Activated CD8-positive, alpha-beta memory T cell treated with anti-CD3 and anti-CD28 coated beads, Interleukin-2, amount 50 U/mL, for 48 hours (primary cell): ENCODE measurements at places on chromosomes 3 and 15.

GRCh38 chr15:79736435-79737000 is 160.3 kb downstream of the MTHFS start:
- no peak for DNase-seq

DNA sequence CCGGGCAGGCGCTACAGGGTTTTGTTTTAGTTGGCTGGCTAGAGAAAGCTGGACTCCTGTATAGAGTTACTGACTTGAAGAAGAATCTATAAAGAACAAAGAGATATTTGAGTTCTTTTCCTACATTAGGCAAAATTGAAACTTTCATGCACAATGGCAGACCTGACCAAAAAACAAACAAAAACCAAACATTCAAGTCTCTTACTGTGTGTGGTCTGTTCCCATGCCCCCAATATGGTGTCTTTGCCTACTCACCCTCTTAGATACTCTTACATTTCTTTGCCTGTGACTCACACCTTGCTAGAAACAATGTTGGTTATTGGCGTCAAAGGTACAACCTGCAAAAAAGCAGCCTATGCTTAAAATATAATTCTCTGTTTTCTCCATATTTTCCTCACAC is 109.5 kb upstream of the TMC3 start:
- DNase-seq = no peak

DNA sequence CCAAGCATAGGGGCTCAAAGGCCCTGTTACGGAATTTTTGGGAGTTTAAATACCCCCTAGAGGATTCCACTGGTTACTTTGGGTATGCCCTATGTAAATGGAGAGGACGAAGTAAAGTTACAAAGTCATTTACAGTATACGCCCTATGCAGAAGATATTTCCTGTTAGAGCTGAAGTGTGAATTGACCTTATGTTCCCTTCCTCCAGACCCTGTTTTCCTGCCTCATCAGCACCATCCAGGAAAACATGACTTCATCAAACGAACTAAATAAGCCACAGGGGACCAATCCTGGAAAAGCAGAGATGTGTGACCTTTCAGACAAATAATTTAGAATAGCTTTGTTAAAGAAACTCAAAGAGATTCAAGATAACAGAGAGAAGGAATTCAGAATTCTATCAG is 177.4 kb downstream of the SQOR start:
- no peak for DNase-seq

DNA sequence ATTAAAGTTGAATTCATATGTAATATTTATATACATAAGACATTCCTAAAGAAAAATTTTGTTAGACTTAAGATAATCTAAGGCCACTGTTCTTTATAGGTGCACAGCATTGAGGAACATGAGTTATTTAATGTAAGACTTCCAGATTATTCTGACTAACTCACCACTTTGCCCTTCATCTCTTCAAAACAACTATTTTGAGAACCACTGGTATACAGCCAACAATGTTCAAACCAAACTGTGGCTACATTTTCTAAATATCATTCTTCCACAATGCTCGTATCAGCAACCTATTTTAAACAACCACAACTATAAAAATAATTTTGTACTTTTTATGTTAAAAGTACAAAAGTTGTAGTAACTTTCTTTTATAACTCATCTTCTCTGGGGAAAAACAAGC is 199.8 kb upstream of the ALCAM start:
- no peak for DNase-seq

DNA sequence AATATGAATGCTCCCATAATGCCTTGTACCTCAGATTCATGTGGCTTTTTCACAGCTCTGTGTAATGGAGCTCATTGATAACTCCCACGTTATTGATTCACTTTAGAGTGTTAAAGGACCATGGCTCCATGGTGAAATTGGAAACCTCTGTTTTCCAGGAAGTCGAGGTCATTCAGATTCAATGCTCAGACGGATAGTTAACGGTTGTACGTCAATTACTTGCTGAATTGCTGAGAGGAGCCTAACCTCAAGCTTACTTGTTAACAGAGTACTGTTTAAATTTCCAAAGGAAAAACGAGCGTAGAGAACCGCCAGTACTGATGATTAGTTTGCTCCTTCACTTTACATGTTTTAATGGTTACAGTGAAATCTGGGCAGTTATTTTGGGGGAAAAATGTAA is 11.1 kb downstream of the ABHD17C start:
- no peak for DNase-seq

DNA sequence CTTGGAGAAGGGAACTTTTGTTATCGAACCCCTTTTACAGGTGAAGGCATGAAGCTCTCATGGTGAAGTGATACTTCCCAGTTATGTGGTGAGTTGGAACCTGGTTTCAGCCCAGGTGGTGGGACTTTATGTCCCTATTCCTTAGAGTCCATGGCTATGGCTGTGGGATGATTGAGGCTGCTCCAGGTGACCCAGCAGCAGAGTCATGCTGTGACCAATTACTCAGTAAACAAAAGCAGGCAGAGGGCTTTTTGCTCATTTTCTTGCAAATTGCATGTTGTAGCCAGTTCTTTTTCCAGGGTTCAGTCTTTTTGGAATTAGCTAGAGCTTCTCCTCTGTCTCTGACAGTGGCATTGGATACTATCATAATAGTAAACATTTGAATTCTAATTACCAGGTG is 70.7 kb downstream of the CACNA2D3 start:
- DNase-seq = no peak

DNA sequence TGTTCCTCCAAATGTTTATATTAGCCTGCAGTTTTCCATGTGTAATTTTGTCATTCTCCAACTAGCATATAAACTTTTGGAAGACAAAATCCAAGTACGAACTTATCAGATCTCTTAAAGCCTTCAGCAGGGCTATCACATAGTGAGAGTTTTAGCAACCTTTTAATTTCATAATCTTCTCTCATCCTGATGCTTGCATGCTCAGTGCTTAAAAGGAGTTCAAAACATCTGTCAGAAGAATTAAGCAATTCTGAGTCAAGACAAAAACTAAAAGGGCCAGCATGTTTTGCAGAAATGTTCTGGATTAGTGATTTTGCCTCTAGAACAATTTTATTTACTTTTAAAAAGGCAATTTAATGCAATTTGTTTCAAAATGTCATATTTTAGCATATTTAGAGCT is 73.4 kb upstream of the SLC2A2 start:
- DNase-seq = no peak

DNA sequence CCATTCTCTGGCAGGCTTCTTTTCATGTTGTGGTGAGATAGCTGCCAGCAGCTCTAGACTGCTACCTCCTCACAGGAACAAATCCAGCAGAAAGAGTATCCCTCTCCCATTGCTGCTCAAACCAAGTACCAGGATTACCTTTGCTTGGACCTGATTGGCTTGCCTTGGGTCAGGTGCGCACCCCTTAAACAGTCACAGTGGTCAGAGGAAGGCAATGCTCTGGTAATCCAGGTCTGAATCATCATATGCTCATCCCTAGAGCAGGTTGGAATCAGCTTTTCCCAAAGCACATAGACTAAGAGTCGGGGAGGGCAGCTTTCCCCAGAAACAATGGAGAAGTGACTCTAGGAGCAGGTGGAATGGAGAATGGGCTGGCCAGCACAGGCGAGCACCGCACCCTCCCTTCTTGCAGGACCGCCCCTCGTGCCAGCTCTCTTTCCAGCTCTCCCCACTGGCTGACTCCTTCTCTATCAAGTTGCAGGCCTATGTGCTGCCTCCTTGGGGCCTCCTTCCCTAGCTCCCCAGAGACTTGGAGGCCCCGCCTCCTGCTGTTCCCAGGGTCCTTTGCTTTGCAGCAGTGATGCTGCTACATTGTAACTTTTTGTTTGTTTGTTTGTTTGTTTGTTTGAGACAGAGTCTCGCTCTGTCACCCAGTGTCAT is 29.9 kb upstream of the ADPGK start:
- no peak for DNase-seq

- peak; percentile 75 for DNase-seq
Observed at GRCh38 chr15:98648654-98649471, 524 bp downstream of the IGF1R start.

DNA sequence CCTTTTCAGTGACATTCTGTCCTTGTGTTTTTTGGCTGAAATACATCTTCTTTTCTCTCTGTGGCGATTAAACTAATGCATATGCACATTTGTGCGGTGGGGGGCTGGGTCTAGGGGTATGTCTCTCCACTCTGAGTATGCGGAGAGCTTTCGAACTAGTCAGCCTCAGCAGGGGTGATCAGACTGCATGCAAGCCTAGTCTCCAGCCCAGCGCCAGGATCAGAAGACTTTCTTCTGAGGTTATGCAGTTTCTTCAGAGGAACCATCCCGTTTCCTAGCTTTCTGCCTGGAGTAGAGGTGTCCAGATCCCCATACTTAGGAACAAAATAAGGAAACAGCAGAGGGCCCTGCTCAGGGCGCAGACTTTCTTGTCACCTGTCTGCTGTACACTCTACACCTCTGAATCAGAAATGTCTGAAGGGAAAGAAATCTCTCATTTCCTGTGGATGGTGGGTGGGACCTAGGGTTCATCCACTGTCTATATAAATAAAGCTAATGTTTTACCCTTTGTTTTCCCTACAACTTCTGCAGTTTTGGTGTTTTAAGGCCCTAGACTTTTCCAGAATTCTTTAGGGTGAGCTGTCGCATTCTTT is 230.4 kb downstream of the ABHD5 start:
- no peak for DNase-seq

GRCh38 chr3:38203690-38204089 is 38.4 kb downstream of the OXSR1 start:
- no peak for DNase-seq

DNA sequence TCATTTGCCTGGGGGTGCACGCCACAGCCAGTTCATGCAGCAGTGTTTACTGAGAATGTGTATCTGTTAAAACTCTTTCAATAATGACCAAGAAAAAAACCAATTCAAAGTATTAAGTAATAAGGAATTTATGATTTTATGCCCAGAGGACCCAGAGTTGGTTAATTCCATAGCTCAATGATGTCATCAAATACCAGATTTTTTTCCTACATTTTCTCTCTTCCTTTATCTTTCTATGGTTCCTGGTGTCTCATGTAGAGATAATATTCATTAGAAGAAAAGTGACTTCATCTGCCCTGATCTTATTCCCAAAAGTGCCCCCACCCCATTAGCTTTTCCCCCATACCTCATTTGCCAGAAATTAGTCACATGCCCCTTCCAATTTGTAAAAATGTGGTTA is 44.6 kb upstream of the LMCD1 start:
- DNase-seq = no peak

GRCh38 chr15:24916305-24917009 is 38.3 kb upstream of the SNRPN start:
- no peak for DNase-seq

DNA sequence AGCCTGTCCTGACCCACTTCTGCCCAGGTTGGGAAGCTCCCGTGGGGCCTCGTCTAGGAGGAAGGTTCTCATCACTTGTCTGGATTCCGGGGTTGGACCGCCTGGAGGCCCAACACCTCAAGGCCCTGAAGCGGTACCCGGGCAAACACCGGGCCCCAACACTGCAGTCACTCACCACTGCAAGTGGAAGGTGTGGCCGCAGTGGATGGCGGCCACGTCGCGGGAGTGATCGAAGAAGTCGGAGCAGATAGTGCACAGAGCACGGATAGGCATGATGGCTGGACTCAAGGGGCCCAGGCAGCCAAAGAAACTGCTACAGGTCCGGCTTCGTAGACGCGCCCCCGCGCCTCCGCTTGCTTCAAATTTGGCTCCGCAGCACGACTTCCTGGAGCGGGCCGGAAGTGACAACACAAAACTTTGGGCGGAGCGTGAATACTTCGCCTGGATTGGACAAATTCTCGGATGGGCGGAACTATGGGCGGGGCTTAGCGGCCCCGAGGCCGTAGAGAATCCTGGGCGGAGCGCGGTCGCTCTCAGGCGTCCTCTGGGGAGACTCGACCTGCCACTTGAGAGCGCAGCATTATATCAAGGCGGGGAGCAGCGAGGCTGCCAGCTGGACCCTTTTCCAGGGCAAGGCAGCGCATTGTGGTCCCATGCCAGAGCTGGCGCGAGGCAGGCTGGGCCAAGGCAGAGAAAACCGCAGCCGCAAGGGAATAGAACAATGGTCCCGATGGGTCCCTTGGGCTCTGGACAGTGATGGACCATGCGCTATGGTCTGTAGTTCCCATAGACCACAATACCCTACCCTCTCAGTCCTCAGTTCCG is at the start of gene TRAIP:
Gene TRAIP, minus strand, starts transcription at position 384 of the 825 bp plus-strand sequence. Its CDS starts 111 bp downstream, at position 273.
- peak; percentile 97 for DNase-seq

- DNase-seq = no peak
Observed at GRCh38 chr15:69662645-69663000, 210.0 kb downstream of the RPLP1 start.

DNA sequence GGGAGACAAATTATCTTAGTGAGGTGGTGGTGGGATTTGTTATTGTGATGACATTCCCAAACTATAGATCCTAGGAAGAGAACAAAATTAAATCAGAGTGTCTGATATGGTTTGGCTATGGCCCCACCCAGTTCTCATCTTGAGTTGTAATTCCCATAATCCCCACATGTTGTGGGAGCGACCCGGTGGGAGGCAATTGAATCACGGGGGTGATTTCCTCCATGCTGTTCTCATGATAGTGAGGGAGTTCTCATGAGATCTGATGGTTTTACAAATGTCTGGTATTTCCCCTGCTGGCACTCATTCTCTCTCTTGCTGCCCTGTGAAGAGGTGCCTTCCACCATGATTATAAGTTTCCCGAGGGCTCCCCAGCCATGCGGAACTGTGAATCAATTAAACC is 62.0 kb downstream of the RPL22L1 start:
- DNase-seq = no peak

DNA sequence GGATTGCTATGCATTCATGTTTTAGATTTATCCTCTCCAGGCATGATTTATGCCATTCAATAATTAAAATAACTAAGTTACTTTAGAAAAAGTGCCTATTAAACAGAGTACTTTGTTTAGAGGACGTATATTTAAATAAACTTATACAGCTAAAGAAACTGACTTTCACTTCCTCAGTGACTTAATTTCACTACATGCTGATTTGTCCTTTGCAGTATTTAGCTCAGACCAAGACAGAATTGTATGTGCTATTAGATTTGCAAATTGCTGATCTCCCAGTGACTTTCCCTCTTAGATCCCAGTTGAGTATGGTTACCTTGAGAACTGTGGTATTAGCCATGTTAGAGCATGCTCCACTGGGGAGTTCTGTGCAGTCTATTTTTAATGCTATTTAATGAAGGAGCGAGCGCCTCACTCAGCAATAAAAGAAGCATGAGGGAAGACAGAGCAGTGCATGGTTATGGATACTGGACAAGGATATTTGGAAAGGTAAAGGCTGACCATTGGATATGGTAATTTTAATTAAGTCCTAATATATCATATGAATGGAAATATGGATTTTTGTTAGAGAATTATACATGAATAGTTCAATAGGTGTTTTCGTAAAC is 2.7 kb downstream of the ARPP21 start:
- no peak for DNase-seq

GRCh38 chr3:37912052-37912733 is 50.5 kb downstream of the CTDSPL start:
- DNase-seq = no peak

DNA sequence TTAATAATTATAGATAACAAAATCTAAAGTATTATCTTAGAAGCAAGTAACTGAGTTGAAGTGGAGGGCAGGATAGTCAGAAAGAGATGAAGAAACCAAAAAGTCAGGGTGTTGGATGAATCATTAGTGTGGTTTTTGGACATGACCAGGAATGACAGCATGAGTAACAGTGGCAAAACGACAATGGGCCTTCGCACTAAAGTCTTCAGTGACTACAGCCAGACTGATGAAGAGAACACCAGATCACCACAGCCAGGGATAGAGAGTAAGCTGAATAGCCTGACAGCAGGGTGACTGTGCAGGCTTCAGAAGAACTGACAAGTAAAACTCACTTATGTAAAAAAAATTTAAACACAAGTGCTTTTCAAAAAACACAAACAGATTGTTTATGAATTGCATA is 96.0 kb upstream of the MELTF start:
- DNase-seq = no peak
